Activated CD4-positive, alpha-beta T cell treated with anti-CD3 and anti-CD28 coated beads for 4 hours (primary cell): ENCODE measurements at places on chromosomes 12 and 14.

- DNase-seq = no peak
These were observed 170.8 kb downstream of the ESR2 start for GRCh38 chr14:64123241-64123822.

DNA sequence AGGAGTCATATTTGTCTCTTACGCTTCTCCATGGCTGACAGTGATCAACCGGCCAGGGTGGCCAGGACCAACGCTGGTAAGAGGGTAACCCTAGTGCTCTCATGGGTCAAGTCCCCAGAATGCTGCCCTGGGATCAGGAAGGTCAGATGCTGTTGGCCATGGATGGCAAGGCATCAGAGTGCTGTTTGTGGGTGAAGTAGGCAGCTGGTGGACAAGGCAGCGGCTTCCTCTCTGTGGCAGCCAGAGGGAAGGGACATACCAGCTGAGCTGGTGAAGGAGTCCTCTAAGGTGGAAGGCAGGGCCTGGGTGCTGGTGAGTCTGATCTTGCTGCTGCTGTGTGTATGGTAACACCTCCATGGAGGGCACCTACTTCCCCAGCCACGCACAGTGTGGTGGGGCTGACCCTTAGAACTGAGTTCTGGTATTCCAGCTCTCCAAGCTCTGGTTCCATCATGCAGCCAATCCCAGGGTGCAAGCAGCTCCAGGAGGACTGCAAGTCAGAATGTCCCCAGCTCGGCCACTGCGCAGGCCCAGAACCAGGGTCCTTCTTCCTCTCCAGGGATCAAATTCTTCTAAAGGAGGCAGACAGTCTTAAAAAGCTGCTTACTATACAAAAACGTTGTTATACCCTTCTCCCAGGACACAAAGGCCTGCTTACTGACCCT is 13.4 kb upstream of the SMOC1 start:
- DNase-seq = no peak

GRCh38 chr14:65850429-65851135 is 438.1 kb downstream of the FUT8 start:
- peak; percentile 70 for DNase-seq

GRCh38 chr14:87873741-87874140 is 119.2 kb downstream of the GALC start:
- no peak for DNase-seq

GRCh38 chr12:48296586-48297282 is 54.0 kb downstream of the ZNF641 start:
- DNase-seq = peak; percentile 33

- no peak for DNase-seq
These were observed 11.1 kb upstream of the SMAGP start for GRCh38 chr12:51281202-51281924.

DNA sequence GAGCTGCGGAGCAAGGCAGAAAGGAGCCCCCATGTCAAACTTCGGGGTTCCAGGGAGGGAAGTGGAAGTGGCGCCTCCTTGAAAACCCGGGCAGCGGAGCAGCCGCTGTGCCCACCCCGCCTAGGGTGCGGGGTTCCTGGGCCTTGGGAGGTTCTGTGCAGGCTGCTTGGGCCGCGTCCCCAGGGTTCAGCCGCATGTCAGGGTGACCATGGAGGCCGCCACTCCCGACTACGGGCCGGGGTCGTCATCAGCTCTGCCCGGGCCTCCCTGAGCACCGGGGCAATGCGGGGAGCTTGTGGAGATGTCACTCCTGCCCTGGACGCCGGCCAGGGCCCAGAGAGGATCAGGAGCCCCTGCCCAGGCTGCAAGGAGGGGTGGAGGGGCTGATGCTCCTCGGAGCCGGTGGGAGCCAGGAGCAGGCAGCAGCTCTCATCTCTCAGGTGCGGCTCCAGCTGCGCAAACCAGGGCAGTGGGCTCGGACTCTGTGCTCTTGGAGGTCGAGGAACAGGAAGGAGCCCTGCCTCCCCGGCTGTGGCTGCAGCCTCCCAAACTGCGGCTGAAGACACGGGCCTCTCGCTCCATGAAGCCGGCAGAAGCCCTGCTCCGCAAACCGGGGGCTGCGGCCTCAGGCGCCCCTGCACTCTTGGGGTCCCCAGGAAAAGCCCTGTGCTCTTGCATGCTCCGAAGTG is 1286.5 kb downstream of the TMEM121 start:
- DNase-seq = no peak
